ENCODE measurements at places on chromosomes 13 and 19.
A peak's percentile ranks its signal among the peaks of the same experiment; 100 is the strongest.

GRCh38 chr13:73667756-73668155, 466.4 kb downstream of the KLF12 start:
- DNase-seq = no peak

DNA sequence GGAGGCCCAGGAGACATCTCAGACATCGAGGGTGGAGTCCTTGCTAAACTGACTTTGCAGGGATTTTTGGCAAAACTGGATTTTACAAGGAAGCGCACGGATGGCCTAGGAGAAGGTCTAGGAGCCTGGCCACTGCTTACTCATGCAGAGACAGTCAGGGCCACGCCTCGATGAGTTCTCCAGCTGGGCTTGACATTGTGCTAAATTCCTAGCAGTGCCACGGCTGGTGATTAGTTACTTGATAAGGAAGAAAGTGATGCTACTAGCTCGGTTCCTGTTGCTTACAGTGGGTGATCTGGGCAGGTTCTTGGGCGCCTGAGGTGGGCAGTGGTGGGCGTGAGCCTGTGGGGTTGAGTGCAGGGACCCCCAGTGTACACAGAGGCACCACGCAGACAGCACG, 143.4 kb downstream of the SOX1 start:
- DNase-seq = peak; percentile 63

DNA sequence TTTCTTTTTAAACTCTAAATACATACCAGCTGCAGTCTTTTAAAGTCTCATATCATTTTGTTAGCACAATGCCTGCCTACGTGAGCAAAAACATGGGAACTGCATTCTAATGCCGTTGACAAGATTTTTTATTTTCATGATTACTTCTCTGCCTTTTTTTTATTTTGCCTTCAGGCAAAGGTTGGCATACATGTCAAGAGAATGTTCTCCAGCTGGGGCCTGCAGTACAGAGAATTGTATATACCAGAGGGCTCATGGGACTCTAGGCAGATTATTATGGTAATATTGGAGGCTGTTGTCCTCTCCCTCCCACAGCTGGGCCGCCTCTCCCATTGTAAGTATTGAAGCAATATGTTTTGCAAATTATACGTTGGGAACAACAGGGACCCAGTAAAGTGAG, 53.9 kb upstream of the OBI1 start:
- no peak for DNase-seq

GRCh38 chr19:57708641-57709361, at the start of gene ZNF154:
Gene ZNF154, minus strand, starts transcription at chr19:57709204. Its CDS starts 233 bp downstream, at chr19:57708971.
- DNase-seq = peak; percentile 94

- no peak for DNase-seq
Observed at GRCh38 chr13:28501547-28501946, 6.6 kb upstream of the FLT1 start.

DNA sequence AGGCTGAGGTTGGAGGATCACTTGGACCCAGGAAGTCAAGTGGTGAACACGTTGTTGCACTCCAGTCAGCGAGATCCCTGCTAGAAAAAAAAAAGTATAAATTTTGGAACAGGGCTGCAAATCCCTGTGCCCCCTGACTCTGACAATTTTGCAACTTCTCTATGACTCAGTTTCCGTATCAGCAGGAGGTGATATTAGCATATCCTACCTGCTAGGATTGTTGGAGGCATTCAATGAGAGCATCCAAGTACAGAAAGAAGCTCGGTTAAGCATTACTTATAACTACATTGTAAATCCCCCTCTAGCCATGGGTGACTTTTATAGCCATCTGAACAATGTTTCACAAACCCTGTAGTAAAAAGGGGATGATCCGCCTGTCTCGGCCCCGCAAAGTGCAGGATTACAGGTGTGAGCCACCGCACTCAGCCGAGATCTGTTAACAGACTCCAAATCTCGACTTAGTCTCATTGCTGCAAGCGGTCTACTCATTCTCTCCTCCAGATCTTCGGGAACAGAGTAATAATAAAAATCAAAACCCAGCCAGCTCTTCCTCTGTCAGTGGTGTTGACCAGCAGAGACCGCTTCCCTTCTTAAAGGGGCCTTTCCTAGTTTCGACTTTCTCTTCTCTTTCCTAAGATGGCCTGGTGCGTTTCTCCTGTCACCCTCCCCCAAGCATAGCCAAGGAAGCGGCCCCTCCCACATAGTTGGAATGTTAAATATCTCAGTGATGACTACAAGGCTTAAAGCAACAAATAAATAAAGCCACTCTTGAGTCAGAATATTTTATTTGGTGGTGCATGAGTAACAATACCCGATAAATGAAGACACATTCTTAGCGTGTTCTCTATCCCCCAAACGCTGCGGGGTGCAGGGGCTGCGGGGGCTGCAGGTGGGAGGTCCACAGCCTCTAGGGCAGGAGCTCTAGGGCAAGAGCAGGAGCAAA, 10.3 kb upstream of the BICRA start:
- peak; percentile 65 for DNase-seq

- DNase-seq = peak; percentile 5
Observed at GRCh38 chr13:59259165-59260000, 904.3 kb downstream of the DIAPH3 start.

GRCh38 chr13:96020155-96020575, 33.0 kb downstream of the UGGT2 start:
- DNase-seq = peak; percentile 79
